Activated CD8-positive, alpha-beta memory T cell treated with anti-CD3 and anti-CD28 coated beads for 1 hour (primary cell): ENCODE measurements at places on chromosomes 2 and 18.

DNA sequence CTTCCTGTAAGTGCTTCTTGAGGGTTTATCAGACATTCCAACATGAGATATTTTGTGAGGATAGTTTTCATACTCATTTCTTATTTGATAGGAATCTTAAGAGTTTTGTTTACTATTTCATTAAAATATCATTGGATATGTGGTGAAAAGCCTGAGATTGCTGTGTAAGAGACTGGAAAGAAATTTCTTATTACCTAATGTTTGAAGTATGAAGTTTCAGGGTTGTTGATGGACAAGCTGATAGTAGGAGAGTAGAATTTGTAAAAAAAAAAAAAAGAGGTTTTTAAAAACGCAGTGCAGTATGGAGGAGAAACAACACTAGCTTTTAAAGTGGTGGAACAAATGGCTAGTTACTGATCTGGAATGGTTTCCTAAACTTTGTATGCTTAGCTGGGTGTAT, 7.7 kb downstream of the EPB41L5 start:
- no peak for DNase-seq

DNA sequence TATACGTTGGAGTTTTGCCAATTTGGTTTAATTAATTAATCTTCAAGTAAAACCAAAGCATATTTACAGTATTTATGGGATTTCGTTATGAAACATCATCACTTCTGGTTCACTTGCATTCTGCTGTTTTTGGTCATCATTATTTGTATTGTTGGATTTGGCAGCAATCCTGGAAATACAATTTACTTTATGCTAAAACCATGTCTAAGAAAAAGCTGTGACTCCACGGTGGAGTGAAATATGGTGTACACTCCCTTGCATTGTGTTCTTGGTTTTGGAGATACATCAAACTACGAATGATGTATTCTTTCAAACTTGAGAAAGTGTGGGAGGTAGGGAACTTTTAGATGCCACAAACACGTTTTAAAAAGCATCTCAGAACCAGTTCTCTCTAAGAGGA, 106.4 kb downstream of the CTAGE1 start:
- DNase-seq = no peak

DNA sequence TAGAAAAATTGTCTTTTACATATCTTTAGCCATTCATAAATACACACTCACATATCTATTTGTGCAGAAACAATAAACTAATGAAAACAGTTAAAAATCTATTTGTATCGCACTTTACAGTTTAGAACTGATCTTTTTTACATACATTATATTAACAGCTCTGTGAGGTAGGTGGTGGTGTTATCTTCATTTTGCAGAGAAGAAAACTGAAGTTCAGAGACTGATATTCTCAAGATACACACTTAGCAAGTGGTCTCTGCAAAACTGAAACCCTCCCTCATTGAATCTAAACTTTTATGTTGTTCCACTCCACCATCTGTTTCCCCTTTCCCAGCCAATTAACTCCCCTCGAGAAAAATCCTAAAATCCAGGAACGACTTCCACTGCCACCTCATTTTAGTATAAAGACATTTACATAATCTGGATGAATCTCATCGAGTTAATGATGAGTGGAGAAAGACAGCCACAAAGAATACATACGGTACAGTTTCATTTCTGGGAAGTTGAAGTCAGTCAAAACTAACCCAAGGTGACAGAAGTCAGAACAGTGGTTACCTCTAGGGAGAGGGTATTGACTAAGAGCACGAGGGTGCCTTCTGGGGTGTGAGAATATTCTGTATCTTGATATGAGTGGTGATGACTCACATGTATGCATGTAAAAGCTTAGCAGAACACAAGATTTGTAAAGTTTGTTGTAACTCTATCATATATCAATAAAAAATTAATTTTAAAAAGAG, 524.2 kb upstream of the TCF4 start:
- DNase-seq = no peak

GRCh38 chr2:11234309-11234708, 79.0 kb downstream of the SLC66A3 start:
- no peak for DNase-seq

DNA sequence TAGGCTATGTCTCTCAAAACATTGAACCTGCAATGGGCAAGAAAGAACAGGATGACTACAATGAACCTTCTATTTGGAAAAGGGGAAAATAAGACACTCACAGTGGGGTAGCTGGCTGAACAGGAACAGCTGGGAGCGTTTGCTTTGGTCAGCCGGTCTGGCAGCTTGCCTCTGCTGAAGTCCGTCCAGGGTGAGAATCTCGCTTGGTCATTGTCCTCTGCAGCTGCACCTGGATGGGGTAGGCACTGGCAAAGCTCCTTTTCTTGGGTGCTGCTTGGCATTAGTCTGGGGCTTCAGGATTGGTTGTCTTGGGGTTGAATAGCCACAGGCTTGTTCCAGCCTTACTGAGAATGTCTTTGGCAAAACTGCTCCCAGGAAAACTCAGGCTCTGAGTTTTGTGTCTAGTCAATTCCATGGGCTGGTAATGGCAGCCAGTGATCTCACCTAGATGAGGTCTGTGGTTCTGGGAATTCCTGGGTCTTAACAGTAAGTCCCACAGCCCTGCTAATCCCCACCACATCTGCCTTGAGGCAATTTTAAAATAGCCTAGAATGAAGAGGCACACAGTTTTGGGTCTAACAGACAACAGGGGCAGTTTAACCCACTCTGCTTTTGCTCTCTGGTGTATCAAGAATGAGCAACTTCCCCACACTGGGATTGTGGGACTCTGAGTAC, 13.4 kb downstream of the NEDD4L start:
- DNase-seq = no peak

DNA sequence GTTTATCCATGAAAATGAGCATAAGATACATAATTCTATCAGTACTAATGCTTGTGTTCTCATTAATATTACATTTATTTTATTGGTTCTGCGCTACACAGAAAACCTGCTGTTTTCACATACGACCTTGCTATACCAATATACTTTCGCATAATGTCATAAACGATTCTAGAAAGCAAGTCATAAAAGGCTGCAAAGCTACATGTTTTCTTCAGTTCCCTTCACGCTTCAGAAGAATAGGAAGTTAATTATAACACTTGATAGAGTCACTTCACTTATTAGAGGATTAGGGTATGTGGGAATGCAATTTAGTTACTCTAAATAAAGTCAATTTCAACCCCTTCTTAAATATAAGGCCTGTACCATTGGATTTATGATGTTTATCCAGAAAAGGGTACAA, 29.0 kb downstream of the PSME4 start:
- no peak for DNase-seq

- DNase-seq = no peak
Measured at GRCh38 chr18:28041366-28041765, 135.6 kb downstream of the CDH2 start.
